Gastrocnemius medialis (tissue), 4 donors: ENCODE measurements at places on chromosomes 3 and 15. TPM values are rescaled to one million over a fixed set of nuclear protein-coding genes. Genes with fewer than 3 reads are reported as not detected.

DNA sequence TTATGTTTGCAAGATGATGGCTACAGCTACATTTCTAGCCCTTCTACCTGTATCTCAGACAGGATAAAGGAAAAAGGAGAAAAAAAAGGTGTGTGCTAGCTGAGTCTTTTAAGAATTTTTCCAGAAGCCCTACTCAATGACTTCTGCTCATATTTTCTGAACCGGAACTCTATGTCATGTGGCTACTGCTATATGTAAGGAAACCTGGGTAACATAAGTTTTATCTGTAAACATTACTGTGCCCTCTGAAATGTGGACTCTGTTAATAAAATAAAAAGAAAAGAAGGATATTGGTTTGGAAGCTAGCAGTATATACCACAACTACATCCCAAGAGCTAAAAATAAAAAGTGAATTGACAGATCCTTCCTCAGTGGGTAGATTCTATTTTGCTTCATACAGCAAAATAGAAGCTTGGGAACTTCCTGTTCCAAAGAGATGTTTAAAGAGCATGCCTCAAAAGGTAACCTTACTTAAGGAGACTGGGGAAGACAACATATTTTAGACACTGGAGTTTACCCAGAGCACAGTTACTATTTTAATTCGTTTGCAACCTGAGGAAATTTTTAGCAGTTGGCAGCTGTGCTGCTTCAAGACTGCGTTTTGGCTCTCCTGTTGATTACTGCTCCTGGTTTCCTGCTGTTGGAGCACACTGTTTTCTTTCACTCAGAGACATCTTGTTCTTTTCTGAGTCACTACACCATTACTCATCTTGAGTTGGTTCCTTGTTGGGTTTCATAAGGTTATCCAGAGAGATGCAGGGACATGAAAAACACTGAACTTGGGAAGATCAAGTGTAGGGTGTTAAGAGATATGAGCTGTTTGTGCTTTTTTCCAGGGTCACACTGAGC lies 280.7 kb downstream of the NFKBIZ start:
- DNase-seq, result peak; percentile 62
- no peaks in the 10 kb centered on the region for H3K27me3 ChIP-seq
- H3K36me3 ChIP-seq, result no peaks in the 10 kb centered on the region
- peak overlapping the region; percentile 73 for H3K27ac ChIP-seq
- peaks cover 13% of the 10 kb centered on the region for H3K4me1 ChIP-seq

DNA sequence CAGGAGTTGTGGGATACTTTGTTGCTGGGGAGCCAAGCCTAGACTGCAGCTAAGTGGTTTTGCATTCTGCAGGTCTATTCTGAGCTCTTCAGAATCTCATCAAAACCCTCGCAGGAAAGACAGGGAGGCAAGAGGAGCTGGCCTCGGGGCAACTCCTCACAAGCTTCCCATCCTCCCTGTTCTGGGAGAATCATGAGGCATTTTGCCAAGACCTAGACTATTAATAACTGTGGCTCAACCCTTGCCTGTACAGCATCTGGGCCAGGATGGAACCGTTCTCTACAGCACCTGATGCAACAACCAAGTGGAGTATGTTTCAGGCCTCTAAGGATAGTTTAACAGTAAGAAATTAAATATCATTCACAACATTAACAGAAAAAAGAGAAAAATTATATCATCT lies 20.2 kb upstream of the SLC6A20 start:
- no peak overlapping the region for H3K4me3 ChIP-seq
- H3K27ac ChIP-seq, result peak overlapping the region; percentile 96
- H3K36me3 ChIP-seq, result no peaks in the 10 kb centered on the region
- H3K4me1 ChIP-seq, result peaks cover 58% of the 10 kb centered on the region
- H3K27me3 ChIP-seq, result no peaks in the 10 kb centered on the region
- DNase-seq, result peak; percentile 85

DNA sequence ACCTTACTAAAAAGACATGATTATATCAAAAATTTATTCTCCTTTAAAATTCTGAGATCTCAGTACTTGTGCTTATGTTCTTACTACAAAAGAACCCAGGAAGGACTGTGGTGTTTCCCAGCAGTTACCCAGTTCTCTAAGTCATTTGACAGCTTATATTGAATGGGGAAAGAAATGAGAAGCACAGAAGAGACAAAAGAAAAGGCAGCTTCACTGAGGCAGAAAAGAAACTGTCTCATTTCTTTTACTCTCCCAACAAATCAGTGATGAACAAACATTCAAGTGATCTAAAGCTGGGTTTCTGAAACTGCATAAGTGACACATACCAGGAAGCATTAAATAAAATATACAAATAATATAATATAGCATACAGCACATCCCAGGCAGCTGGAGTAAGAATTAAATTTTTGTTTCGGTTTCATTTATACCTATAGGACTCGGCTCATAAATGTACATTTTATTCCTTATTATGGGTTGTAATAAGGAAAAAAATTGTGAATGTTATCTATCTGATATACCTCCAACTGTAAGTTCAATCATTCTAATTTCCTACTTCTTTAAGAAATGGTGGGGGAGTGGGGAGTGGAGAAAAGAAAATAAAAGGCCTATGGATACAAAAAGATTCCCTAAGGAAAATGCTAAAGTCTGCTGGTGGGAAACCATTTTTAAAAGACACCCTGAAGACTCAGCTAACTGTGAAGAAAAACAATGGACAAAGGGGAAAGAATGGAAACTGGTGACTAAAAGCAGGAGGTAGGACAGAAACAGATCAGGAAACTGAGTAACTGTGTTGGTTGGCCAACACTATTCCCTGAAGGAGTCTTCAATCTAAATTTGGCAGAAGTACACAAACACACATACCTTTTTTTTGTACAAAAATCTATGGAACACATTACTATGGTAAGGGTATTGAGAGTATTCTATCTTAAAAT lies 156.8 kb downstream of the TBC1D5 start:
- no peaks in the 10 kb centered on the region for H3K4me1 ChIP-seq
- H3K27ac ChIP-seq, result no peak overlapping the region
- DNase-seq, result no peak
- H3K4me3 ChIP-seq, result no peak overlapping the region
- no peaks in the 10 kb centered on the region for H3K27me3 ChIP-seq
- H3K36me3 ChIP-seq, result no peaks in the 10 kb centered on the region

Gene CD200
- total RNA-seq, result 0.36 TPM
